ENCODE measurements at places on chromosomes 2 and 18.
A peak's percentile ranks its signal among the peaks of the same experiment; 100 is the strongest.

DNA sequence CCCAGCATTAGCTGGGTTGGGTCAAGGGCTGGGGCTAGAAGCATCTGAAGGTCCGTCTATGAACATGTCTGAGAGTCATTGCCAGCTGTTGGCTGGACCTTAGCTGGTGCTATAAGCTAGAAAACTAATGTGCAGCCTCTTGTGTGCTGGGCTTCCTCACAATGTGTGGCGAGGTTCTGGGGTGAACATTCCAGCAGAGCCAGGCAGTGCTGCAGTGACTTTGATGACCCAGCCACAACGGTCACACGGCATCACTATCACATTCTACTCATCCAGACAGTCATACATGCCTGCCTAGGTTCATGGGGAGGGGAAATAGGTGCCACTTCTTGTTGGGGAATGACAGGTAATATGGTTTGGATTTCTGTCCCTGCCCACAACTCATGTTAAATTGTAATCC lies 260.5 kb downstream of the CYP26B1 start:
- no peak for DNase-seq

DNA sequence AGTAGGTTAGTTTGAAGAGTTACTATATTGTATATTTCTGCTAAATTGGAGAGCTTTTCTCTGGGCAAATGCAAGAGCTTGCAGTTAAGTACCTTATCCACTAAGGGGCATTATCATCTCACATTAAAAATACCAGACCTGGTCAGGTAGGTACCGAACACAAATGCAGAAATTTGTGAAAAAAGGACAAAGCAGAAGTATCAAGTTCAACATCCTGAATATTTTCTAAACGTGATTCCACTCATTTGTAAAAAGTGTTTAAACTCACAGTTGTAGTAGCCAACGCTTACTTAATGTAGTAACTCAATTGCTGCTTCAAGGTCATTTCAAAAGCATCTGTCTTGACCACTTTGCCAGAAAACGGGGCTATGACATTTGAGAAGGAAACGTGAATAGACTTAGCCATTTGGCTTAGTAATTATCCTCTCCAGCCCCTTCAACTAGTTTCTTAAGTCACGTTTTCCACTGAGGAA lies 52.1 kb downstream of the CYRIA start:
- no peak for DNase-seq

- DNase-seq: no peak
Measured at GRCh38 chr2:67436221-67436620, 39.1 kb downstream of the ETAA1 start.

- DNase-seq: no peak
Measured at GRCh38 chr2:171566057-171566456, 43.8 kb downstream of the CYBRD1 start.

GRCh38 chr2:218081063-218081462 lies 12.0 kb downstream of the RUFY4 start:
- DNase-seq: no peak

- DNase-seq: no peak
Measured at GRCh38 chr2:1664076-1664605, 80.2 kb downstream of the PXDN start.

DNA sequence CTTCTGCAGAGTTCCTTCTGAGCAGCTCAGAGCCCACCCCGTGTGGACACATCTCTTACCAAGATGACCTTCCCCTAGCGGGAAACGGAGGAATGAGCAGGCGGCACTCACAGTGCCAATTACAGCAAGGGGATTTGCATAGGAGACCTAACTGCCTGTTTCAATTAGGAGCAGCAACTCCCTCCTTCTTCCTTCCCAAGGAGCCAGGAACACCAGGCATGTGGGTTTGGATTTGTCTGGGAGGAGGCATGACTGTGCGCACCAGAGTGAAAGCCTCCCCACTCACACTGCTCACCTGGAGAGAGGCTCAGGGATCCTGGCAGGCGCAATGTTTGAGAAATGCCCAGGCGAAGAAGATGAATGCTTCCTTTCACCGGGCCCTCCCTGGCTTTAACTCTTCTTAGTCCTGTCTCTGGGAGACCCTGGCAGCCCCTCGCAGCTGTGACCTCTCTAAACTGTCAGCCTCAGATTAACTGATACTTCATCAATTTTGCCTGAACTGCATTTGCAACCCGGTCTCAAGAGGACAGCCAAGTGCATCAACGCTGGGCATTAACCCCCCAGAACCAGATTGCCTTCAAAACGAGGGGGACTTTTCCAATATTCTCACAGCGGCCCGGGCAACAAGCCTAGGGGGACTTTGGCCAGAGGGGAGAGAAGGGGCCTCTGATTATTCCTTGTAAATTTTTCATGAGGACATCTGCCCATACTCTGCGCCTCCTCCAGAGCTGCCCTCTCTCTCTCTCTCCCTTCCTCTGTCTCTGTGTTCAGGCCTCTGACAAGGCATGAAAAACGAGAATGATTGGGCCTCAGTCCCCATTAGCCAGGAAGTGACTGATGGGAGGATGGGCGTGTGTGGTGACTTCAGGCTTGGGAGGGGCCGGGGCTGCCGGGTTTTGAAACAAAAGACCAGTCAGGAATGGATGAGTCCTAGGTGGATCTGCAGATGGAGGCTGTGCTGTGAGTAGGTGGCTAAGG lies 93.8 kb downstream of the CMPK2 start:
- DNase-seq: no peak

- no peak for DNase-seq
Measured at GRCh38 chr2:44168681-44169154, at the start of gene PPM1B. TSS of gene PPM1B (plus strand) at chr2:44168875. CDS start at chr2:44201200, 32,325 bp downstream.

GRCh38 chr2:870426-870825 lies 80.2 kb upstream of the SNTG2 start:
- DNase-seq: no peak

- DNase-seq: no peak
Measured at GRCh38 chr2:98654699-98655495, 46.5 kb downstream of the UNC50 start.

GRCh38 chr2:26772064-26773001 lies 8.2 kb downstream of the SLC35F6 start:
- peak; percentile 92 for DNase-seq

- peak; percentile 86 for DNase-seq
Measured at GRCh38 chr2:160269803-160270570, 69.9 kb upstream of the ITGB6 start.

Data from ureter (tissue), 1 donor.